ENCODE measurements at places on chromosomes 4 and X. TPM values are rescaled to one million over a fixed set of nuclear protein-coding genes. Genes with fewer than 3 reads are reported as not detected.

DNA sequence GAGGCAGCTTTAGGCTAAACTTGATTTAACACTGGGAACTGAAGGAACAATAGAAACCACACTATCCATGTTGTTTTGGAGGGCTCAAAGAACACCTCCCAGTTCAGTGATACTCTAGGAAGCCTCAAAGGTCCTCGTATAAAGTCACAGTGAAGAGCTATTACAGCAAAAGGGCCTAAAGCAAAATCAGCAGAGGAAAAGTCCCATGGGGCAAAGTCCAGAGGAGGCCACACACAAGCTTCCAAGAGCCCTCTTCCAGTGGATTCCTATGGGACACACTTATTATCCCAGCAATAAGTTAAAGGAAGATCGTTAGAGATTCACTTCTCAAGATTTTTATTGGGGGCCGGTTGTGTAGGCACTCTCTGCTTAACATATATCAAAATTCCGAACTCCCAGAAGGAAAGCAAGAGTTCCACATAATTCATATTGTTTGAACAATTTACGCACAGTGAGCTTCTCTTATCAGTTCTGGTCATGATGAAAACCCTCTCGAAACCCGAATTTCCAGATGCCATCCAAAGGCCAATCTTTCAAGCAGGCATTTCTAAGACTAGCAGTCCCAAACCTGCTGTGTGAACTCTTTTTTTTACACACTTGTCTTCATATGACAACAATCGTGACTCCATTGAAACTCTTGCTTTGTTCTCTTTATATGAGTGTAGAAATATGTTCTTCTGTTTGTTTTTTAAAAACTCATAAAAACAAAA lies 53.7 kb downstream of the ANXA5 start:
- no peaks in the 10 kb centered on the region for H3K36me3 ChIP-seq
- no peak overlapping the region for H3K4me3 ChIP-seq
- peaks cover 16% of the 10 kb centered on the region for H3K27me3 ChIP-seq
- no peak for DNase-seq

SMR3B gene
- not detected for total RNA-seq

TMEM255A gene
- total RNA-seq, result 0.16 TPM

DNA sequence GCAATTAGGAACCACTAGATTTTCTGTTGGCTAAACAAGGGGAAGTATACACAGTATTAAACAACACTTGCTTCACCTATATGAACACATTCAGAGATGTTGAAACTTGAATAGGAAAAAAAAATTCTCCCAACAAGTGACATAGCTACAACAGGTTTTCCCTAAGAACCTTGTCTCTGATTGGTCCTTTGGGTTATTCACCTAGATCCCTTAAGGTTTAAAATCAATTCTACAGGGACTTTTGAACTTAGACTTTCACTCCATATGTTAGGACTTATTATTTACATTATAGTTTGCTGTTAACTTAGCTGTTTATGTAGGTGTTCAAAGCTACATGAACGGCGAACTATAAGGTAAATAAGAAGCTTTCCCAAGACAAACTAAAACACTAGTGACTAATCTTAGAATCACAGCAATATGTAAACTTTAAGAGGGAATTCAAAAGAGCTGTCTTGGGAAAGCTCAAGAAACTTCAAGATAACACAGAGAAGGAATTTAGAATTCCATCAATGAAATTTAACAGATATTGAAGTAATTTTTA lies 72.2 kb upstream of the ZXDB start:
- no peak overlapping the region for H3K4me3 ChIP-seq
- H3K27ac ChIP-seq, result no peak overlapping the region
- H3K4me1 ChIP-seq, result no peaks in the 10 kb centered on the region
- no peak for DNase-seq
- no peaks in the 10 kb centered on the region for H3K36me3 ChIP-seq

DNA sequence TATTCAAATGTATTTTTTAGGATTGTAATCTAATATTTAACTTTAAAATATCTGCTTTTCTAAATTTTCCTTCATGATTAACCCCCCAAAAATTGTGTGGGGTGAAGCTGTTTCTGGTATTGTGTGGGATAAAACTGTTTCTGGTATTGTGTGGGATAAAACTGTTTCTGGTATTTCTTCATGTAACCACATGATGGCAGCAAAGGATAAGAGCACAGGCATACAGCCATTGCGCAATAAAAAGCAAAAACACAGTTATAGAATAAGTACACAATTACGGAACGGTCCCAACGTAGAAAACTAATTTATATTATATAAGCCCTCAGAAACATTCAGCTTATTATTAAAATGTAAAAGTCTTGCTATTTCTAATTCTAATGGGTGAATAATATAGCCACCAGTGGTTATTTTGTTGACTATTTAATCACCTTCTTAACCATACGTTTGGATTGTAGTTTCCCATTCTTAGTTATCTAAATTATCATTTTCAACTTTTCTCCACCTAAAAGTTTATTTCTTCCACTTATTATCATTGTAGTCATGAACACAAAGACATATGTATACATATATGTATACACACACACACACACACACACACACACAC lies 333.9 kb upstream of the FSTL5 start:
- peaks cover 11% of the 10 kb centered on the region for H3K27me3 ChIP-seq
- H3K27ac ChIP-seq, result no peak overlapping the region
- no peak for DNase-seq
- H3K4me3 ChIP-seq, result no peak overlapping the region

GRCh38 chr4:110631584-110632505 lies 9.0 kb upstream of the PITX2 start:
- H3K27me3 ChIP-seq, result peaks cover 93% of the 10 kb centered on the region
- no peak overlapping the region for H3K27ac ChIP-seq
- peaks cover 2% of the 10 kb centered on the region for H3K36me3 ChIP-seq
- DNase-seq, result no peak
- H3K4me1 ChIP-seq, result peaks cover 32% of the 10 kb centered on the region
- peak overlapping the region; percentile 71 for H3K4me3 ChIP-seq

DNA sequence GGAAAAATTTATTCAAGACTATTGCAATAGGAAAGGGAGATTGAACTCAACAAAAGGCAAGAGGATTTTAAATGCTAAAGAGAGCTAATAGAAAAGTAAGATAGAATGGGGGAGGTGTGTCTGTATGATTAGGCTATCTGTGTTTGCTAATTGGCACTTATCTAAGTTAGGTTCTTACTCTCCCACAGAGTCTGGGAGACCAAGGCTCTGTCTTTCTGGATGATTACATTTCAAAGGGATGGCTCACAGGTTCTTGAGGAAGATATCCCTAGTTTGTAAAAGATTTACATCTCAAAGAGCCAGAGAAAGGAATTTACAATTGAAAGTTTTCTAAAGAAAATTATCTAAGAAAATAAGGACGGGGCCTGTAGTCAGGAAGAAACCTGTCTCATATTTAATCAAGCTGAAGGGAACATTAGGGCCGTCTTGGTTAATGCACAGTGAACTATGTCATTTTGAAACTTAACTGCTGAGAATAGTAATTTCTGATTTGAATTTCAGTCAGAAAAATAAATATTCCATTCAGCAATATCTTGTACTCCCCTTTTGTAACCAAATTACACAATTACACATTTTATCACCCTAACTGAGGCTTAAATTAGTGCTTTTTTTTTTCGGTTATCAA lies 75.8 kb downstream of the MAGEB10 start:
- no peak for DNase-seq
- H3K27me3 ChIP-seq, result no peaks in the 10 kb centered on the region
- no peak overlapping the region for H3K27ac ChIP-seq
- H3K4me3 ChIP-seq, result no peak overlapping the region

DNA sequence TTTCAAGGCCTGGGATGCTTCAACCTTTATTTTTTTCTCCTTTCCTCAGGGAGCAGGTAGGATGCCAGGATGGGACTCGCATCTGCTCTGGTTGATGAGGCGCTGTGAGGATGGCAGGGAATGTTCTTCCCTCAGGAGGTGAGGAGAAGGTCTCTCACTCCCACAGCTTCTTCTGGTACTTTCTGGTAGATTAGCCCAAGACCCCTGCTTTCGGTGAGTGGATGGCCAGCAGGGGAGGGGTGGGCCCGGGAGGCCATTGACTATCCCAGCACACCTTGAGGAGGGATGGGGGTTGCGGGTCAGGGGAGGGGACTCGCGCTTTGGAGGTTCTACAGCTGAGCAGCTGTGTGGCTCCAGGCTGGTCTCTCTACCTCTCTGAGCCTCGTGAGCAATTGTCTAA lies 14.8 kb downstream of the CYTL1 start:
- DNase-seq, result peak; percentile 66
- no peak overlapping the region for H3K27ac ChIP-seq
- no peaks in the 10 kb centered on the region for H3K36me3 ChIP-seq
- H3K4me3 ChIP-seq, result no peak overlapping the region
- H3K27me3 ChIP-seq, result peaks cover 35% of the 10 kb centered on the region

DNA sequence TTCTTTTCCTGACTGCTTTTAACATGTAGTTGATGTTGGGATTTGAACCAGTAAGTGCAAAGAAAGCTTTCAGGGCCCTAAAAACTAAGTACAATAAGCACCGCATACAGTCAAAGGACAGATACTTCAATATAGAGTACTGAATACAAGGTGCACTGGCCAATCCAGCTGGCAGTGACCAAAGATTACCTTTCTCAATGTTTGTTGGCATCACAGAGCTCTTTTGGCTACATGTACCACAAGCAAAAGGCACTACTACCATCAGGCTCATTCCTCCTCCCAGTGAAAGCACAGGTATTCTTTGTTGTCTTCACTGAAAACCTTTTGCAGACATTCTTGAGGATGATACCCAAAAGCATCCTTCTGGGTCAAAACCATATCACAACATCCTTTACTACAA lies 65.2 kb upstream of the ZCCHC13 start:
- H3K27ac ChIP-seq, result no peak overlapping the region
- DNase-seq, result no peak
- H3K27me3 ChIP-seq, result no peaks in the 10 kb centered on the region
- no peak overlapping the region for H3K4me3 ChIP-seq
- peaks cover 7% of the 10 kb centered on the region for H3K4me1 ChIP-seq

CA5B gene
- total RNA-seq, result 10.7 TPM

DNA sequence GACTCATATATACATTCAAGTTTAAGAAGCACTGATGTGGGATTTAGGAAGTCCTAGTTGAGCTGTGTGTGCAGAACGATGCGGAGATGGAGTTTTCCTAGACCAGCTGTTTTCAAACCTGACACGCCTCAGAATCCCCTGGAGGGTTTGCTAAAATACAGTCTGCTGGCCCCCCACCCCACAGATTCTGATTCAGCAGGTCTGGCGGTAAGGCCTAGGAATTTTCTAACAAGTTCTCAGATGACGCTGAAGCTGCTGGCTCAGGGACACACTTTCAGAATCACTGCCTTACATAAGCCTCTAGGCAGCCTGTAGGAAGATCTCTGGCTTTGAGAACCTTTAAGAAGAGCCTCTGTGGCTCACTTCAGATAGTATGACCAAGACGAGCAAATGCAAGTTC lies 73.1 kb downstream of the PHEX start:
- peaks cover 13% of the 10 kb centered on the region for H3K4me1 ChIP-seq
- peak overlapping the region; percentile 15 for H3K27ac ChIP-seq
- H3K36me3 ChIP-seq, result no peaks in the 10 kb centered on the region
- no peak for DNase-seq
- H3K27me3 ChIP-seq, result no peaks in the 10 kb centered on the region
- no peak overlapping the region for H3K4me3 ChIP-seq

DNA sequence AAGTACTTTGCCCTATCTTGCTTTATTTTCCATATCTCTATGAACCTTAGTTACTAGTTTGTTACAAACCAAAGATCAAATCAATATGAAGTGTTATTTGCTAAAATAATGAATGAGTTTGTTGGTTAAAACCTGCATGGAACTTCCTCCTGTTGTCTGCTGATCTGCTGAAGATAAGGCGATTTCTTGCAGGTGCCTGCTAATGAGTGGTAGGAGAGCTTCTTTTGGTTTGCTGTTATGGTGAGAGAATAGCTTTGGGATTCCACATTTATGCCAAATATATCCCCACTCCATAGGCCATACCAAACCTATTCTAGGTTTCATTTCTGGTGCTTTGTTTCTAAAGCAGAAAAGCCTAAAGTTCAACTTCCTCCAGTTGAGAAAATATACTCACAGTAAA lies 103.8 kb upstream of the PCDH10 start:
- no peaks in the 10 kb centered on the region for H3K4me1 ChIP-seq
- no peak overlapping the region for H3K4me3 ChIP-seq
- H3K27ac ChIP-seq, result no peak overlapping the region

MSANTD1 gene
- 0.83 TPM for total RNA-seq

DNA sequence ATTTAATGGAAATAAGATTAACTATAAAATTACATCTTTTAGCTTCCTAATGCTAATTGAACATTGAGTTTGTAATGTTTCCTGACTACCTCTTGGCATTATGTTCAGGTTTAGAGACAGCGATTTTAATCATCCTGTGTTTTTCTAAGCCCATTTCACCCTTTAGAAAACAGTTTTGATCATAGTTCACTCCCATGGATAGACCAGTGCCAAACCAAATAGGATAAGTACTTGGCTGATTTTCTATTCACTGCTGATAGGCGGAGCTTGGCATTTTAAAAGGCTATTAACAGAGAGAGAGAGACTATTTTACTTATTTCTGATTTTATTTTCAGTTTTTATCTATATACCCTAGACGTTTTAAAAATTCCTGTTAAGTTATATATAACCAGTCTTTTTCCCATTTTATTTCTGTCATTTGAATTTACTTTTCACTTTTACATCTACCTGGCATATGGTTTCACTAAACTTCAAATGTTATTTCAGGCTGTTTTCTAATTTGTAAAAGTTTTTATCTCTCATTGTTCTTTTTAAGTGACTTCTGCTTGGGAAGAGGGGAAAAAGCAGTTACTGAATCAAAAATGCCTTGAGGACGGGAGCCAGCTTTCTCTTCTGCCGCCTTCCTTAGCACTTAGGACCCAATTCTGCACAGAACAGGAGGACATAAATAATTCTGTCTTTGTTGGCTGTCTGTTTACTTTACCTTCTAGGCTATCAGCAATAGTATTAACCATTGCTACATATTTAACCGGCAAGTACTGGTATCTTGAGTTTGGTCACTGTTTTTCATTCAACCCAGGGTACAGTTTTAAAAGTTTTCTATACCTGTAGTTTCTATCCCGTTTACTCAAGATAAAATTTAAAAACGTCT lies 46.4 kb downstream of the SGMS2 start:
- H3K4me3 ChIP-seq, result no peak overlapping the region
- H3K36me3 ChIP-seq, result no peaks in the 10 kb centered on the region
- DNase-seq, result no peak
- H3K4me1 ChIP-seq, result peaks cover 4% of the 10 kb centered on the region
